RKO (cell line): ENCODE measurements at places on chromosomes 16 and 17.

- no peak for DNase-seq
These were observed 100.8 kb upstream of the CDH5 start for GRCh38 chr16:66265556-66266141.

DNA sequence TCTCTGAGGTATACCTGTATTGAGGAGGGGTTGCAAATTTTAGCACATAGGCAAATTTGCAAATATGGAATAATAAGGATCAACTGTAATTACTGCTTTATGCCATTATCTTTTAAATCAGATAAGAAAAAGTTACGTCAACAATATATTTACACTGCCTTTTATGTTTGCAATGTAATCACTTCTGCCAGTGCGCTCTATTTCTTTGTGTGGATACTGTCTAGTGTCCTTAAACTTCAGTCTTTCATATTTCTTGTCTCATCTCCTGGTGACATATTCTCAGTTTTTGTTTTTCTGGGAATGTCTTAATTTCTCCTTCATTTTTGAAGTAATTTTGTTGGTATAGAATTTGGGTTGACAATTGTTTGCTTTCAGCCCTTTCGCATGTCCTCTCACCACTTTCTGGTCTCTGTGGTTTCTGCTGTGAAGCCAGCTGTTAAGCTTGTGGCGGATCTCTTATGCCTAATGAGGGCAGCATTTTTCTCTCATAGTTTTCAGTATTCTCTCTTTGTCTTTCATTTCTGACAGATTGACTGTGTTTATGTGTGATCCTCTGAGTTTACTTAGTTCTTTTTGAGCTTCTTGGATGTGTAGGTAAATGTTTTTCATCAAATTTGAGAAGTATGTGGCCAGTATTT lies 37.6 kb upstream of the ABCC11 start:
- DNase-seq: no peak

- DNase-seq: no peak
These were observed 178.0 kb downstream of the RPTOR start for GRCh38 chr17:80722661-80723060.

DNA sequence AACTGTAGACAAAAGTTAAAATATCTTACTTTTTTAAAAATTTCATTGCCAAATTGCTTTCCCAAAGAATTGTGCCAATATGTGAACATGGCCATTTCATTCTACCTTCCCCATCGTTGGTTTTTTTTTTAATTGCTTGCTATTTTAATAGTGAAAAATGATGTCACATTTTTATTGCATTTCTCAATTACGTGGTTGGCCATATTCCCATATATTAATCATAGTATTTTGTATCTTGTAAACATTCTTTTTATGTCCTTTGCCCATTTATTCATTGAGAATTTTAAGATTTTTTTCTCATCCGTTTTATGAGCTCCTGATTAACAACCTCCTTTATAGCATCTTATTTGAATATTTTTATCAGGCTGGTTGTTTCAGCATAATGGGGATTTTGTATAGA lies 7.2 kb downstream of the OMG start:
- no peak for DNase-seq

DNA sequence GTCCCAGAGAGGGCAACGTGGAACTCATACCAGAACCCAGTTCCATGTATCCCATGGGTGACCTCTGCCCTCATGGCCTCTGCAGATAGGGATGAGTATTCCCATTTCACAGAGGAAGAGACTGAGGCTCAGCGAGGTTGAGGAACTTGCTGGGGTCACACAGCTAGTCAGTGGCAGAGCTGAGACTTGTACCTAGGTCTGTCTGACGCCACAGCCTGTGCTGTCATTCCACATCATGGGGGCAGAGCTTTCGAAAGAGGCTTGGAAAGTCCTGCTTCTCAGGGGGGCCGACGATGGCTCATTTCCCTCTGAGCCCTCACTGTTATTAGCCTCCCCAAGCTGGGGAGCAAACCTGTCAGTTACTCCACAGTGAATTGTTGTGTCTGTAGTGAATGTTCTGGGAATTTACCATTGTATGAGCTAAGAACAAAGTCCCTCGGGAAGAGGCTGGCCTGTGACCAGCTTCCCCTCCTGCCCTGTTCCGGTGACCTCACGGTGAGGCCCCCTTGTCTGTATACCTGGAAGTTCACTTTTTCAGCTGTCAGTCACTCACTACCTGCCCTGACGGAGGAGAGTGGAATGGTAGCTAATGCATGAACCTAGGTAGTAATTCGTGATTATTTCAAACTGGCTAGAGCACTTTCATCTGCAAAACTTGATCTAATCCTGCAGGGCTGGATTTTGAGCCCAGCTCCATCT lies 8.9 kb downstream of the METTL22 start:
- no peak for DNase-seq

GRCh38 chr16:50711862-50712559 lies 18.6 kb downstream of the NOD2 start:
- DNase-seq: no peak

DNA sequence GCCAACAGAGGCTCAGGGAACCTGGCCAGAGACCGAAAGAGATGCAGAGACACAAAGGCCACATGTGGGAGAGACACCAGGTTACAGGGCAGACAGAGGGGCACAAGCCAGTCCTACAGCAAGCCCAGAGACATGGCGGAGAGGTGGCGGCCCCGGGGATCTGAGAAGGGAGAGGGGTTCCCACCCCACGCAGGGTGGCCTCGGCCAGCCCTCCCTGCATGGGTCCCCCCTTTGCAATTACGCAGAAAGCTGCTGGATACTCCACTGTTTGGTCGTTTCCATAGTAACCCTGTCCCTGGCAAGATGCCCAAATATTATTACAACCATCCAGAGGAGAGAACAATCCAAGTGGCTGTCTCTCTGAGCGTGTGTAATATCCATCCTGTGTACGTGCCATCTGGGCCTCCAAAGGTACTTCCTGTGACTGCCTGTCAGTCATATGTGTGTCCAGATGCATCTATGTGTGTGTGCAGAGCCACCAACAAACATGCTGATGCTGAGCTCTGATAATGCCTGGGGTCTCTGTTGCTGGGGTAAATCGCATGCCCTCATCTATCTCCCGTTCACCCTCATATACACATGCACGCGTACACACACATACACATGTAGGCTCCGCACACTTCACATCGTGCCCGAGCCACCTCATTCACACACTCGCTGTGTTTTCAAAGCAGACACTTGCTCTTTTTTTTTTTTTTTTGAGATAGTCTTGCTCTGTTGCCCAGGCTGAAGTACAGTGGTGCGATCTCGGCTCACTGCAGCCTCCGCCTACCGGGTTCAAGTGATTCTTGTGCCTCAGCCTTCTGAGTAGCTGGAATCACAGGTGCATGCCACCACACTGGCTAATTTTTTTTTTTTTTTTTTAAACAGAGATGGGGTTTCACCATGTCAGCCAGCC lies 5.5 kb downstream of the PCGF2 start:
- peak; percentile 55 for DNase-seq
